Non-pigmented ciliary epithelial cell (primary cell): ENCODE measurements at places on chromosomes 6 and 20.

- no peak for DNase-seq
Measured at GRCh38 chr6:15496345-15497131, 166.3 kb downstream of the DTNBP1 start.

- DNase-seq: no peak
Measured at GRCh38 chr20:53032046-53032445, 59.9 kb downstream of the TSHZ2 start.

DNA sequence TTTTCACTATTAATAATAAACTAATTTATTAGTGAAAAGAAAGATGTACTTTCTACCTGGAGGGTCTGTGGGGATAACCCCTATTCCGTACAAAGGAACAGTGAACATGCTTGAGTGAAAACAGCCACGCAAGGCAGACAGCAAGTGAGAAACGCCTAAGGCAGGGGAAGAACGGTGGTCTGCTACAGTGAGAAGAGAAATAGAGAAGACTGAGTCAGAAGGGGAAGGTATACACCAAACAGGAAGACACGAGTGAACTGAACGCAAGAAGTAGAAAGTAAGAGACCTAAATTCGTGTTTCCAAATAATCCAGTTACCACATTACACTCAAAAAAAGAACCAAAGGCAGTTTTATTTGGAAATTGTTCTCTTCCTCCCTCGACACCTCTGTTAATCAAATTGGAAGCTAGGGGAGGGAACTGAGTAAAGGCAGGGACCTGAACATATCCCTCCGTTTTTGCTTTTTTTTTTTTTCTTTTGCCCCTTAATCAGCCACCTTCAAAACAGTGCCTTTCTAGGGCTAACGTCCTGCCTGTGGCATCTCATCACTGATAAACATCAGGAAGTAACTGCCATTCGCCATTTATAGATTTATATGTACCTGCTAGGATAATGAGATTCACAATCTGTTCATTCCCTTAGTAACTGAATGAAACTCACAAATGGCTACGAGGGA, 48.9 kb downstream of the ATXN1 start:
- DNase-seq: no peak

DNA sequence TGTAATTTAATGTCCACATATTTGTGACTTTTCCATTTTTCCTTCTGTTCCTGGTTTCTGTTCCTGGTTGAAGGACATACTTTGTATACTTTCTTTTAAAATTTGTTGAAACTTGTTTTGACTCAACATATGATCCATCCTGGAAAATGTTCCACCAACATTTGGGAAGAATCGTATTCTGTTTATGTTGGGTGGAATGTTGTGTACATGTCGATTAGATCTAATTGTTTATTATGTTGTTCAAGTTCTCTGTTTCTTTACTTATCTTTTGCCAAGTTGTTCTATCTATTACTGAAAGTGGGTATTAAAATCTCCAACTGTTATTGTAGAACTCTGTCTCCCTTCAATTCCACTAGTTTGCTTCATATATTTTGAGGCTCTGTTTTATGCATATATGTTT, 27.7 kb upstream of the DUSP22 start:
- DNase-seq: no peak

- no peak for DNase-seq
Measured at GRCh38 chr6:69105288-69105687, 470.2 kb downstream of the ADGRB3 start.

DNA sequence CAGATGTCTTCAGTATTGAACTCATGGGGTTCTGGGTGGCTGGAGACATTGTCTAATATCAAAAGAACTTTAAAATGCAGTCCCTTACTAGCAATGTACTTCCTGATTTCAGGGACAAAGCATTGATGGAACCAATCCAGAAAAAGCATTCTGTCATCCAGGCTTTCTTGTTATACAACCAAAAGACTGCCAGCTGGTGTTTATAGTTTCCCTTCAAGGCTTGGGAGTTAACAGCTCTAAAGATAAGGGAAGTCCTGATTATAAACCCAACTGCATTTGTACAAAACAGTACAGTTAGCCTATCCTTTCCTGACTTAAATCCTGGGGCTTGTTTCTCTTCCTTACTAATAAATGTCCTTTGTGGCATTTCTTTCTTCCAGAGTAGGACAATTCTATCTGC, 160.0 kb downstream of the COL21A1 start:
- DNase-seq: peak; percentile 30

- peak; percentile 6 for DNase-seq
Measured at GRCh38 chr6:159217595-159218275, 48.5 kb downstream of the FNDC1 start.

DNA sequence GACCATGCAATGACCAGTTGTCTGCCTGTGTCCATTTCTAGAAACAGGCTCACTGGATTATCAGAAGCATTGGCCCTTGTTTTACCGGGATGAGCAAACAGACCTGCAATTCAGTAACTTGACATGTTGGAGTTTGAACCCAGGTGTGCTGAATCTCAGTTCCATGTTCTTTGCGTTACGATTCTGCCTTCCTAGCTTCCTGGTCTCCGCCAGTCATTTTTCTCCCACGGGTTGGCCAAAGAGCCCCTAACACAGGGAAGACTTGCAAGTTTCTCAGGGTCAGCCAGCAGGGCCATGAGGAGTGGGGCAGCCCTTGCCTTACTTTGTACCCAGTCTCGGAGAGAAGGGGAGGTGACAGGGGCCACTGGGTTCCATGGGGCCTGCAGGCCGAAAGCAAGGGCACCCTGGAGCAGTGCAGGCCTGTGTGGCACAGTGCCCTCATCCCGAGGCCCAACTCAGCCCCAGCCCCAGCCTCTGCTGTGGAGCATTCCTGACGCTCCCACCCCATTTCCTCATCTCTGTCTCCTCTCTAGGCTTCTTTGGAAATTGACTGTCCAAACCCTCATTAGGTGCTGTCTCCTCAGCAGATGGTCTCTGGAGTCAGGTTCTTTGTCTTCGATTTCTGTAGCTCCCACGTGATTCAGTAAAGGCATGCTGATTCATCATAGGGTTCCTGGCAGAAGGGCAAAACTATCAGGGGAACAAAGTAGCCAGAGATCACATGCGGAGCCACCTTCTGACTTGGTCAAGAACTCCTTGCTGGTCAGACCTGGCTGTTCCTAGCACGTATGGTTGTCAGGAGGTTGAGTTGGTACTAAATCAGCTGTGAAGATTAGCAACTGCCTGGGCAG, 23.6 kb downstream of the CDS2 start:
- DNase-seq: no peak

GRCh38 chr6:154865291-154865690, 129.8 kb upstream of the TIAM2 start:
- DNase-seq: peak; percentile 24

- no peak for DNase-seq
Measured at GRCh38 chr6:111680015-111680712, 74.5 kb upstream of the TRAF3IP2 start.
